Activated CD8-positive, alpha-beta memory T cell treated with anti-CD3 and anti-CD28 coated beads for 4 hours (primary cell): ENCODE measurements at places on chromosomes 3 and 15.

DNA sequence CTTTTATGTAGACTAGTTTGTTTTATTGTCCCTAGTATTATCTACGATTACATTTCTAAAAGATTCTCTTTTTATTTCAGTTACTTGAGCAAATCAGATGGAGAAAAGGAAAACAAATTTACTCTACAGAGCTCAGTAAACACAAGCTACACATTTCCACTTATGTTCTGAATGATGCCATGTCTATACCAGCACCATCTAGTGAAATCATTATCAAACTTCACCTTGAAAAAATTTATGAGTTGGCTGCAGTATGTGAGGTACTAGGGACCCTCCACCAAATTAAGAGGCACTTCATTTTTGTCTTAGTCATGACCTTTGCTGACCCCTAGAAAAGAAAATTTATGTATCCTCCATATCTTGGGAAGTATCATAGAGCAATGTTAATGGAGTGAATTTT is 827.4 kb downstream of the SI start:
- DNase-seq = no peak

- no peak for DNase-seq
Observed at GRCh38 chr15:98996624-98997023, 11.0 kb downstream of the PGPEP1L start.

DNA sequence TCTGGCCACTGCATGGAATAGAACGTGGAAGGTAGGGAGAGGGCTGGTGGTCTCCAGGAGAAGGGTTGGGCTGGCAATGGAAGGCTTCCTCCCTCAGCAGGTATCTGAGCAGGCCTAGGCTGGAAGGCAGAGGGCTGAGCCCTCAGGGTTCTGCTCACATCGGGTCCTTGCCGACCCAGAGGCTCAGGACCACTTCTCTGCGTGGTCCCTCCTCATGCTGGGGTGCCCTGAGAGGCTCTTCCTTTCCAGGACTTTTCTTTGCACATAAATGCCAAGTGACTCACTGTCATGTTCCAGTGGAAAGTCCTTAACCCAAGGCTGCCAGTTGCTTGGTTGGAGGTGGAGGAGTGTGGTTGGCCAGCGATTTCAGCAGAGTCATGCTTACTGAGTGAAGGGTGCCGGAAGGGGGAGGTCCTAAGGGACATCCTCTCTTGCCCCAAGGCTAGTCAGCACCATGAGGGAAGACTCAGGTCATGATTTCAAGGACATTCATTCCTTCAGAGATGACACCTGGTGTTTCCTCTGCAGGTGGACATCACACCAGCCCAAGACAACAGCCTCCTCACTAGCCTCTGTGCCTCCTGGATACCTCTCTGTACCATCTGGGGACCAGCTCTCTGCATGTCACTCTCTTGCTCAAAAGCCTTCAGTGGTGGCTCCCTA is 8.2 kb downstream of the SLC6A6 start:
- no peak for DNase-seq

DNA sequence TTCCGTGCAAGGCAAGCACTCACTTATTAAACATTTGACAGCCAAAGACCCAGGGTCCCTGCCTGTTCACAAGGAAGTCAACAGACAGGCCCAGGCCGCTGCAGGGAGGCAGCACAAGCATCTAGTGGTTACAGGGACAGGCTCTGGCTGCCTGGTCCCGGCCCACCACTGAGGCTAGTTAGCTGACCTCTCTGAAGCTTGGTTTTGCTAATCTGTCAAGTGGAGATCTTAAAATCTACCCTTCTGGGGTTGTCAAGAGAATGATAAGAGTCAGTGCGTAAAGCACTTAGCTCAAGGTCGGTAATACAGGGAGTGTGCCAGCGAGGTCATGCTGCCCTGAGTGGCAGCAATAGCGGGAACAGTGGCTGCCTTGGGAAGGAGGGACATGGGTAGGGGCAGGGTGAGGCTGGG is 6.0 kb downstream of the GNB5 start:
- DNase-seq = no peak

- no peak for DNase-seq
Observed at GRCh38 chr3:71707595-71707994, 17.6 kb downstream of the EIF4E3 start.

- DNase-seq = no peak
Observed at GRCh38 chr3:58236527-58237237, 910 bp upstream of the ABHD6 start.

GRCh38 chr3:67846166-67846565 is 191.8 kb upstream of the SUCLG2 start:
- no peak for DNase-seq

DNA sequence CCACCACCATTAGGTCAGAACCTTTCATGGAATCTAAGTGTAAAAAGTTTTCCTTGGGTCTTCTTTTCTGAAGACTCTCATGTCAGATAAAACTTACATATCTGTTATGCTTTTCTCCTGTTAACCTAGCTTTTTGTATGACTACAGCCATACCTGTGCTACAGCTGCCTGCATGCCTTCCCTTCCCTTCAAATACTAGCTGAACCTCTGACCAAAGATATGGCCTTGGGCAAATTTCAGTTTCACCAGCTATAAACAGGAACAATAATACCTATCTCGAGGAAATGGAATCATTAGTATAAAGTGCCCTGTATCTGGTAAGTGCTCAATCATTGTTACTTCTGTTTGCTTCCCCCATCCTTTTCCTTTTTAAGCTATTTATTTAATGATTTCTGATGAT is 25.0 kb downstream of the GLB1 start:
- DNase-seq = no peak

- no peak for DNase-seq
Observed at GRCh38 chr3:60431599-60431958, 819.7 kb downstream of the FHIT start.

GRCh38 chr3:29478611-29479010 is 197.7 kb downstream of the RBMS3 start:
- no peak for DNase-seq

DNA sequence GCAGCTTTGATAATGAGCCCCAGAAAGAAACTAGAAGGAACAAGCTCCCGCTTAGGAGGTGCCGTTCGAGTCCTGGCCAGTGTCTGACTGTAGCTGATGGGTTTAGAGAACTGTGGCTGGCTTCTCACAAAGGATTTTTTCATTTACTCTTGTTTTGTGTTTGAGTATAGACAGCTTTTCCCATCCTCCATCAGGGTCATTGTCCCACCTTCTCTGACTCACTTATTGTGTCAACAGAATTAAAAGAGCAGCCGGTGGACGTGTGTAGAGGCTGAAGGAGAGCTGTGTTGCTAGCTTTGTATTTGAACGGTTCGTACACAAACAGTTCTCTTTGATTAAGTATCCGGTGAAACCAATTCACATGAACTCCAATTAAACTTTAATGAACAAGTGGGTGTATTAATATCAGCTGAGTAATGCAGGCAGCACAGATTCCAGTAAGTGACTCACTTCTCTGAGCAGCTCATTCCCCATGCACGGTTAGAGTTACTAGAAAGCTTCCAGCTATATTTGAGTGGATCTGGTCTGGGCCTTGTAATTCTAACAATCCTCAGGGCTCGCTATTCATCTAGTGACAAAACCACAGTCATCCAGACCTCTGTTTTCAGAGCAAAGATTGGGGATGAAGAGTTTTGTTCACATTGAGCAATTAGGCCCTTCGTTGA is 141.0 kb downstream of the LPP start:
- no peak for DNase-seq

DNA sequence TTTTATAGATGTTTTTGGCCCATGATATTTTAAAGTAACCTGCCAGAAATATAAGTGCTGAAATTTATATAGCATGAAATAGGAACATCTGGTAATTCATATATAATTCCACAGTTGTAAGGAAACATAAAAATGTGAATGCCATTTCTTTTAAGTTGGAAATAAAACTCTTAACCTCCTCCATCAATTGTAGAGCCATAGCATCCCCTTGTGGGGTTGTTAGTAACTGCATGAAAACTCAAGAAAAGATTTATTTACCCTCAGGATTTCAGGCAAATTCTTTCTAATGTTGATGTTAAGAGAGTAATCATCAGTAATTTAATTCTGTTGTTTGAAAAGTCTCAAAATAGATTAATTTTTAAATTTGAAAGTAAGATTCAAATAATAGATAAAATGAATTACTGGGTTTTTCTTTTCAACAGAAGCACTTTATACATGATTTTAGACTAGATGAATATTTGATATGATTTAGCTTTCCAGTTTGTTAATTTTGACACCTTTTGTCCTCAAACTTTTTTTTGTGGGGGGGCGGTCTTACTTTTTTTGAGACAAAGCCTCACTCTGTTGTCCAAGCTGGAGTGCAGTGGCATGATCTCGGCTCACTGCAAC is 74.7 kb downstream of the RASA2 start:
- no peak for DNase-seq

GRCh38 chr15:34311563-34311962 is 26.0 kb downstream of the SLC12A6 start:
- no peak for DNase-seq

DNA sequence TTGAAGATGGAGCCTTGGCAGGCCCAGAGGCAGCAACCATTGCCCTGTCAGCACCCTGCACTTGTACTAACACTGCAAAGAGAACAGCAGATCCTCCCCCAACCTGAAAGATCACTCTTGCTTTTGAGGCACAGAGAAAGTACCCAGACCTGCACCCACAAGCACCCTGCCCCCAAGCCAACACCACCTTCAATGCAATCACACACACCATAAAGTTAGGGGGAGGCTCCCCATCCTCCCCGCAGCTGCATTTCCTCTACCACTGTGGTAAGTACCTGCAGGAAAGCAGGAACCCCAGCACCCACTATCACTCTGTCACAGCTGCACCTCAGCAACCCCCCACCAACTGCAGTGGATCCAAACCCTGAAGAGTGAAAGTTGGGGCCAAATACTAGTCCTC is 12.0 kb downstream of the OR5K3 start:
- DNase-seq = no peak

- DNase-seq = no peak
Observed at GRCh38 chr3:31488475-31489017, 44.2 kb upstream of the STT3B start.

DNA sequence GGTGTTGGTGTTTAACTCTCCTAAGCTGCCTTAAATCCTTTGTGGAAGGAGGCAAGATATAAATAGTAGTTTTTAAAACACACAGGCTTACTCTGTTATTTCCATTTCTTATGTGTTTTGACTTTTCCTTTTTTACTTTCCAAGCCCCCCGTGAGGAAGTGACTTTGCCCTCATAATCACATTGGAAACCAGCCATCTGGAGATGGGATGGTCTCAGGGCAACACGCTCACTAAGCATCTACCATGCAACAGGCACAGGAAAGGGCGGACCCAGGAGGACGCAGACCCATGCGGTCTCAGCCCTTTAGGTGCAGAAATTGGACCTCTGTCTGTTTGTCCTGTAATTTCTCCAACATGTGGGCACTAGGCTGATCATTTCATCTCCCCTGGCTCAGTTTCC is 115.7 kb downstream of the PDZRN3 start:
- no peak for DNase-seq
